ENCODE measurements at places on chromosomes 13 and 19. TPM values are rescaled to one million over a fixed set of nuclear protein-coding genes. Genes with fewer than 3 reads are reported as not detected.
A peak's percentile ranks its signal among the peaks of the same experiment; 100 is the strongest.

Gene MYBPC2
- total RNA-seq: not detected

Gene CEACAM3
- 3.3 TPM for total RNA-seq

GRCh38 chr19:31943778-31944177 lies 401.6 kb upstream of the ZNF507 start:
- DNase-seq: no peak

- no peak for DNase-seq
Measured at GRCh38 chr19:13499692-13500091, 6.6 kb downstream of the CACNA1A start.

DNA sequence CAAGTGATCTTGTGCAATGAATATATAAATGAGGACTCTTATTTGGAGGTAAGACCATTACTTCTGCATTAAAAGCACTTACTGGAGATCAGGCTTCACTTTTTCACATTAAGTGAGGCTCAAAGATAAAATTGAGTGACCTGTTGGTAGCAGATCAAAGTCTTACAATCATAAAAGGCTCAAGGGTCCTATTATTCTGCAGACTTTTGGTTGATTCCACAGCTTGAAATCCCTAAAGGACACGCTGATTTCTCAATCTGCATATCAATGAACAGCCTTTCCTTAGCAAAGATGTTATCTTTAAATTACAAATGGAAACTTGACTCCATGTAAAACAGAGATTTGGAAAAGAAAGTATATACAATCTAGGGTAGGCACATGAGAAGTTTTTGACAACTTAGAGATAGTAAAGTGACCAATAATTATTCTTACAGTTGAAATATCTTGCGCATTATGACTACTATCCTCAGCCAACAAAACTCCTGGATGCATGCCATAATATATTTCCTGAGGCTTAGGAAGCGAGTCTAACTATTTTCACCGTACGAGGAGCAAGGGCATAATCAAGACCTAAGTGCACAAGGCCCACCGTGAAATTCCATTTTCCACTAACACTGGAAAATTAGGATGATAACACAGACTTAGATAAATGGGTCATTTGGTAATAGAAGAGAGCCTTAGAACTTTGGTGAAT lies 640.7 kb downstream of the LIG4 start:
- no peak for DNase-seq

- DNase-seq: no peak
Measured at GRCh38 chr13:93118081-93118615, 108.5 kb upstream of the GPC6 start.

DNA sequence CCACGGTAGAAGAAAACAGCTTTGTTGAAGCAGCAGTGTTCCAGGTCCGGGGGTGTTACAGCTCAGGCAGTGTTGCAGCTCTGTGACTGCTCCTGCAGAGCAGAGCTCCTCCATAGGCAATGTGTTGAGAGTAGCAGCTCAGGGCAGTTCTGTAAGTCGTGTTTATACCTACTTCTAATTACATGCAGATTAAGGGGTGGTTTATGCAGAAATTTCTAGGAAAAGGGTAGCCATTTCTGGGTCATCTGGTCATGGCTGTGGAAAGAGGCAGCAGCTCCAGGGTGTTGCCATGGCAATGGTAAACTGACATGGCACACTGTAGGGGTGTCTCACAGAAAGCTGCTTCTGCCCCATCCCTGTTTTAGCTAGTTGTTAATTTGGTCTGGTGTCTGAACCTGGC lies 316.4 kb downstream of the GPC5 start:
- no peak for DNase-seq

Gene ZNF728
- total RNA-seq: 4.0 TPM

GRCh38 chr13:24187185-24187584 lies 26.7 kb downstream of the SPATA13 start:
- no peak for DNase-seq

DNA sequence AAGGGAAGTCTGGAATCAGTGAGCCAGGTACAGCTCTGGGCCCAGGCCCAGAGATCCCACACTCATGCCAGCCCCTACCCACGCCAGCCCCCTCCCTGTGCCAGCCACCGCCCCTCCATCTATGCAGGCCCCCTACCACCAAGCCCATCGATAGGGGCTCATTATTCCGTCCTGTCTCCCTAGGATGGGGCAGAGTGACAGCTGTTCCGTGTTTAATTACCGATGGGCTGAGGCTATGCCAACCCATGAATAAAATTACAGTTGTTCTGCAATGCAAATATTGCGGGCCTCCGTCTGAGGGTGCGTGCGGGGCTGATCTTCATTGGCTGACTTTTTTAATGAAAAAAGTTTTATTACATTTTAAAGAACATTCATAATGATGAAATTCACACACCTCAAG lies 35.6 kb upstream of the PEPD start:
- peak; percentile 21 for DNase-seq

- no peak for DNase-seq
Measured at GRCh38 chr19:46198756-46199155, 30.8 kb upstream of the IGFL1 start.

DNA sequence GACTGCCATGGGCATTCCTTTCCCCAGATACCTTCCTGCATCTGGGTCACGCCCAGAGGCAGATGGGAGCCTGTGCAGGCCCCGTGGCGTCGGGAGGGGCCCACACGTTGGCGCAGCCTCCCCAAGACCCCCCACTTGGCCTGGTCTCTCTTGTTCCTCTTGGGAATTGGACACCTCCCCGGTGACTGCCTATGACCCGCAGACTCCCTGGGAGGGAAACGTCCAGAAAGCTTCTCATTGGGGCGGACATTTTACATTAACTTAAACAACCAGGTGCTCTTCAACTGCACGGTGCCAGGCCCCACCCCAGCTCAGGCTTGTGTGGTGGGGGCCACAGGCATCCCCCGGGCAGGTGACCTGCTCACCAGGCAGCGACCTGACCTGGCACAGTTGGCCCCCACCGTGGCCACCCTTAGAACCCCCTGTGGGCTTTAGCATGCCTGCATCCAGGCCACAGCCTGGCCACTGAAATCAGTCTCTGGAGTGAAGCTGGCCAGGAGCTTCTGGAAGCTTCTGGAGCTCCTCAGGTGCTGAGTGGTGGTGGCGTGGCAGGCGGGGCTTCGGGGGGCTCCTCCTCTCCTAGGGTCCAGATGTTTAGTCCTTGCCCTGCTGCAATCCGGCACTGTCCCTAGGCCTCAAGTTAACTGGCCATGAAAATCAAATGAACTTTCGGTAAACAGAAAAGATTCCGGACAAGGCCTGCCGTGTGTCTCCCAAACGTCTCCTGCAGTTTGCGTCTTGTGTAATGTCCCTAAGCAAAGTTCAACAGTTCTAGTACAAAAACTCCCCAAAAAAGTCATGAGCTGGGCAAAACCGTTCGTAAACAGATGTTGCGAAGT lies 8.5 kb upstream of the PROZ start:
- no peak for DNase-seq

GRCh38 chr13:99085808-99086266 lies 108.0 kb upstream of the DOCK9 start:
- no peak for DNase-seq

DNA sequence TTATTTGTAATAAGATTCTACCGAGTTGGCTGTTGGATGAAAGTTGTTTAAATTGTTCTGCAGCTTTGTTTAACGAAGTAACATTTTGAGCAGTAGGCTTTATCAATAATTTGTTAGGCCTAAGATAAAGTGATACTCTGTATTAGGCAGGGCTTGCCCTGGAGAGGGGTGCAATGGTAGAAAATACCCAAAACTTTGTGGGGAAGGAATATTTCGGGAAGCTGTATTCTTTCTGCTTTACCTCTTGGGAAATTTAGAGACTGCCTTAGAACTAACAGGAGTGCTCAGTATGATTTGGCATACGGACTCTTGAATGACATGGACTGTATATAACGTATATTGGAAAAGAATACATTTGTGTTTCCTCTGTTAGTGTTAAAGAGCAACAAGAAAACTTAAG lies 2.5 kb downstream of the PDS5B start:
- no peak for DNase-seq

Gene ZNF66
- 6.0 TPM for total RNA-seq

- no peak for DNase-seq
Measured at GRCh38 chr13:50189450-50189849, 174.2 kb downstream of the KCNRG start.

Gene FUT1
- 3.6 TPM for total RNA-seq

DNA sequence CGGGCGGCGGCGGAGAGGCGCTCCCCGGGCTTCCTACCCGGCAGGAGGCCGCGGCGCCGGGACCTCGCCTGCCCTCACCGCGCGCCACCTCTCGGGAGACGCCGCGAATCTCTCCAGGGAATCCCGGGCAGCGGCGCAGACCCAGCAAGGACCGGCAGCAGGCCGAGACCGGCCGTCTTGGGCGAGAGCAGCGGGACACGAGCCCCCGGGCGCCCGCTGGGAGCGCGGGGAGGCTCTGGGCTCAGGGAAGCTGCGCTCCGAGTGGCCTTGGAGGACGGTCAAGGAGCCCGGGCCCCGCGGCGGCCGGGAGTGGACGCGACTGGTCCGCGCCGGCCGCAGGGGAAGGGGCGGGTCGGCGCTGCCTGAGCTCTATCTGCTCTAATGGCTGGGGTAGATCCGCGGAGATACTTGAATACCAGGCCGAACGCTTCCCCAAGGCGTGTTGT lies 14.7 kb downstream of the CDX2 start:
- no peak for DNase-seq

DNA sequence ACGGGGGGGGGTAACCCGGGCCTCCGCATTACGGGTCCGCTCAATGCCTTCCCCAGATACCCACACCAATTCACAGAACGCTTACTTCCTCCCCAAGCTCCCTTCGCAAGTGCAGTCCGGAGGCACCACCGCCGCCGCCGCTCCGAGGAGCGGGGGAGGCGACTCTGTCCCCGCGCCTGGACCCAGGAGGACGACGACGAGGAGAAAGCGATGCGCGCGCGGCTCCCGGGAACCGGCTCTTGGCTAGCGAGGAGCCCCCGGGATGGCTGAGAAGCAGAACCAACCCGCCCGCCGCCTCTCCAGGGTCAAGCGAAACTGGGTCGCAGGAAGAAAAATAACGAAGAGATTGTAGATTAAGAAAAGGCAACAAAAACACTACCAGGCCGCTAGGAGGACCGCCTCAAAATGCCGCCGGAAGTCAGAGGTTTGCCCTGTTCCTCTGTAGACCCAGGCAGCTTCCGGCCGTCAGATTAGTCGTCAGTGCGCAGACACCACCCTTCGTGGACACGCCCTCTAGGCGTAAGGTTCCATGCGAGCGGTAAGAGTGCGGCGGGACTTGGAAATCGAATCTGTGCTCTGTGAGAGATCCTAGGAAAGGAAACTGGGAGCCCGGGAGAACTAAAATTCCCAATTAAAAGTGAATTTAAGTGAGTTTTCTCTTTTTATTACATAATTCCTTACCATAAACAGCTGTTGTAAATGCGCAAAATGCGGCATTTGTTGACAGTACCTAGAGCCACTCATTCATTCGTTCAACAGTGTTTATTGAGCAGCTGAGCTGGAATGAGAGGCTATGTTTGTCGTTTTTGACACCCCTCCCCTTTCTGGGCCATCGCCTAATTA lies at the start of gene ZC3H13:
Gene ZC3H13 (minus strand): TSS at position 428 of the 843 bp plus-strand sequence. CDS start 7,239 bp downstream, outside the sequence.
- DNase-seq: peak; percentile 94

Gene MZF1
- 32.4 TPM for total RNA-seq

Gene ZNF433
- 4.8 TPM for total RNA-seq

DNA sequence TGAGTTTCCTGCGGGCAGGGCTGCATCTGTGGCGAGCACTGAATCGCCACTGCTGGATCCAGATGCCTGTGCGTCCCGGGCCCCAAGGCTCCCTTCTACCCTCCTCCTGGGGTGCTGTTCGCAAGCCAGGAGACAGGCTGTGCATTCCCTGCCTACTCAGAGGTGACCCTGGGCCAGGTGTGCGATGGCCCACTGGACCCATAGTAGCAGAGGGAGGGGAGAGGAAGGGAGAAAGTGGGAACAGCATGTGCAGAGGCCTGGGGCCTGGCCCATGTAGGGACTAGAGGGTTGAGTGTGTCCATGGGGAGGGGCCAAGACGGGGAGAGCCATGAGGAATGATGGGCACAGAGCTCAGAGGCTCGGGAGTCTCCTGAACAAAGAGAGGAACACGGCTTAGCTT lies 27.3 kb downstream of the CARM1 start:
- DNase-seq: no peak

DNA sequence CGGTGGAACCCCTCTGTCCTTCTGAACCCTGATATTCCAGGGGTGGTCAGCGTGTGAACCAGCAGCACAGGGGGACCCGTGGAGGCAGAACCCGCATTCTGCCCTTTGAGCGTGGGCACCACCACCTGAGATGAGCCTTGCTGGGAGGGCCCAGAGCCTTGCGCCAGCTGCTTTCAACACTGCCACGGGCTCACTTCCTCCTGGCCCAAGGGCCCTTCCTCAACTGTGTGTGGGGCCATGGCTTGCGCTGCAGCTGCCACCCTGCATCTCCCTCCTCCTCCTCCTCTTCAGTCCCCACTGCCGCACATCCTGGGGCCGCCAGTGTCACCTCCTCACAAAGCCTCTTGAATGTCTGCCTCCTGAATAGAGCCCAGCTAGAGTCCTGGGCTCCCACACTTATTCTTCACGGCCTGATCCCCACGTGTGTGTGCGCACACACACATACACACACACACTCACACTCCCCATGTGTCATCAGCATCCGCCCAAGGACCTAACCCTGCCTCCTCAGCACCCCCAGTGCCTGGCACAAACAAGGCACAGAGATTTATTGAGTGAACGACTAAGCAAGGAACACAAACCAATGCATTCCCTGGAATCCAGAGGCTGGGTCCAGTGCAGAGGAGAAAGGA lies 26.9 kb upstream of the TMEM160 start:
- DNase-seq: no peak

- peak; percentile 56 for DNase-seq
Measured at GRCh38 chr13:113803409-113804016, 44.5 kb downstream of the TMEM255B start.

- DNase-seq: no peak
Measured at GRCh38 chr13:95059306-95059705, 241.9 kb downstream of the ABCC4 start.

Gene MBD3L2
- not detected for total RNA-seq

DNA sequence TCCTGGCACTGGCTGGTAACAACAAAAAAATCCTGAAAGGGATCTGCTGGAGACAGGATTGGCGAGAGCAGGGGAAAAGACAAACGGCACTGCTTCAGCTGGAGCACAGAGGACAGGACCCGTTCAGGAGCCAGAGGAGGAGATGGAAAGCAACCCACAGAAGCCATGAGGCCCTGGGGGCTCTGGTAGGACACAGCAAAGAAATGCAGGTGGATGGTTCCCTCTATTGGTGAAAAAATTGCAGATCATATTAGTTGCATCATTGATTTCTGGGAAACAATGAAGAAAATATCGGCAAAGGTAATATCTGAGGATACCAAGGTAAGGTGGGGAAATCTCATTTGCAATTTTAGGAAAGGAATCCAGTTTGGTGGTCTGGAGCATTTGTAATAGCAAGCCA lies 25.7 kb upstream of the TPP2 start:
- DNase-seq: no peak

DNA sequence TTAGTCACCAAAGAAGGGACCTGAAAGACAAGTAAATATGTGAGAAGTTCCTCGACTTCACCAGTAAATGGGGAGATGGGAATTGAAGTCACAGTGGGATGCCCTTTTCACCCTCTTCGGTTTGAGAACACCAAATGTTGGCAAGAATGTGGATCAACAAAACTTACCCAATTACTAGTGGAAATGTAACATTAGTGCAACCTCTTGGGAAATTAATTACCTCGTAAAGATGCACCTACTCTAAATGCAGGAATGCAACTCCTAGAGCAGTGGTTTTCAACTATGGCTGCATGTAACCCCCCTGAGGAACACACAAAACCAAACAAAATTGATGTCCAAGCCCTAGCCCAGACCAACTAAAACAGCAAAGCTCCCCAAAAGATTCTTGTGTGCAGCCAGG lies 78.1 kb downstream of the LNX2 start:
- no peak for DNase-seq

- DNase-seq: peak; percentile 60
Measured at GRCh38 chr19:49855676-49856573, 5.0 kb downstream of the PTOV1 start.

- no peak for DNase-seq
Measured at GRCh38 chr19:55085923-55086715, 10.4 kb downstream of the EPS8L1 start.

Gene SHISA2
- total RNA-seq: 2.9 TPM

Gene IGSF23
- not detected for total RNA-seq

Data from sciatic nerve (tissue), 2 donors.